Hindlimb muscle (tissue), 1 donor: ENCODE measurements at places on chromosomes 3 and 15.

- DNase-seq: peak; percentile 71
Measured at GRCh38 chr3:12393894-12394293, 90.4 kb upstream of the TSEN2 start.

DNA sequence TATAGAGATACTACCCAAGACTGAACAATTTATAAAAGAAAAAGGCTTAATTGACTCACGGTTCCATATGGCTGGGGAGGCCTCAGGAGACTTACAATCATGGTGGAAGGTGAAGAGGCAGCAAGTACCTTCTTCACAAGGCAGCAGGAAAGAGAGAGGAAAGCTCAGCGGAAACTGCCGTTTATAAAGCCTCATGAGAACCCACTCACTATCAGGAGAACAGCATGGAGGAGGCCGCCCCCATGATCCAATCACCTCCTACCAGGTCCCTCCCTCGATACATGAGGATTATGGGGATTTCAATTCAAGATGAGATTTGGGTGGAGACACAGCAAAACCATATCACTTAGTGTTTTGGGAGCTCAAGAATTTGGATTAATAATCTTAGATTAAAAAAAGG lies 240.2 kb downstream of the UACA start:
- no peak for DNase-seq

GRCh38 chr3:172231318-172231901 lies 192.0 kb downstream of the FNDC3B start:
- DNase-seq: no peak

- no peak for DNase-seq
Measured at GRCh38 chr15:43879386-43880355, 52.9 kb downstream of the WDR76 start.

- DNase-seq: no peak
Measured at GRCh38 chr3:56351537-56351936, 116.7 kb downstream of the ERC2 start.

DNA sequence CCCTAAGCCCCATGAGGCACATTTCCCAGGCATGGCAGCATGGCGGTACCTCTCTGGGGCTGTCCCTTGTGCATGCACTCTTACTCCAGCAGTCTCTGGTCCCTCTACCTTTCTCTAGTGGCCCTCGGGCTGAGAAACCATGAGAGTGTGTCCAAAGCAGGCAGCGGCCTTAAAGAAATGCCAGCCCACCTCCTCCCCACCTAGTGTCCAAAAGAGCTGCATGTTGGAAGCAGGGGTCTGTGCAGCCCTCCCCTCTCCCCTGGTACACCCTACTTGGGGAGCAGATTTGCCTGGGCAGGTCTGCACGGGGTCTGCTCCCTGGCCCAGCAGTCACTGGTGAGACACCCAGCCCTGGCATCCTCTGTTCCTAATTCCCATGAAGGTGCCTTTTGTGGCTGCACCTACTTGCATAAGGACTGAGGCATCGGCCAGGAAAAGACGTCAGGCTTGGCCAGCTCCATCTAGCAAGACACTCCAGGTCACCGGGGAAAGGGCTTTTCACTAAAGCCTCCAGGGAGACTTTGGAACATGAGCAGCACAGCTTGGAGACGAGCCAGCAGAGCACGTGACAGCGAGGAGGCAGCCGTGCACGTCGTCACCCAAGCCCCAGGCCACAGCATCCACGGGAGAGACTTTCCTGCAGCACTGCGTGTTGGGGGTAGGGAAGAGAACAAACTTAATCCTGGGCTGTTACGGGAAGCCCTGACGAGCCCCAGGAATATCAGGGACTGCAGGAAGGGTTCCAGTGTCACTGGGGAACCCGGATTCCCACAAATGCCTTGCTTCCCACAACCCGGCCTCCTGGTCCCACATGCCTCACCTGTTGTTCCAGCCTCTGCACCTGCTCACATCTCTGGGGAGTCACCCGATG lies 38.8 kb downstream of the TM2D3 start:
- peak; percentile 50 for DNase-seq

DNA sequence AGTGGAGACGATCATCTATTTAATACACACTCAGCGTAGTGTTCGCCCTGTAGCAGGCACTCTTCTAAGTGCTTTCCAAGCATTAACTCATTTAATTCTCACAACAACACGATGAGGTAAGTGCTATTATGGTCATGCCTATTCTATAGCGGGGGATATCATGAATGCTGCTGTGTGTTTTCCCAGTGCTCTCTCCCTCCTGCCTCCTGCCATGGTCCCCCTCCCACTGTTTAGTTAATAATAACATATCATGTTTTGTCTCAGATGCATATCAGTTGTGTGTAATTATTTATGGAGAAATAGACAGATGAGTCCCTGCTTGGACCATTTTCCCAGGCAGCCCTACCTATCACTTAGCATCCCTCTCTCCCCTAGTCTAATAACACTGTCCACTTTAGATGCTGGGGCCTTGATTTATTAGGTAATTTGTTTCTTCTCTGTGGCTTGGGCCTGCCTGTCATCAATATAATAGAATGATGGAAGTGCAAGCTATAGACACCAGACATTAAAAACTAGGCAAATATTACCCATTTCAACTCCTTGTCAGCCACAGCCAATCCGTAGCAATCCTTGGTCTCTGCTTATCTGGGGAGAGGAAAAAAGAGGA lies 122.9 kb upstream of the TLE3 start:
- DNase-seq: no peak

- DNase-seq: no peak
Measured at GRCh38 chr3:66411961-66412887, 88.6 kb downstream of the LRIG1 start.

DNA sequence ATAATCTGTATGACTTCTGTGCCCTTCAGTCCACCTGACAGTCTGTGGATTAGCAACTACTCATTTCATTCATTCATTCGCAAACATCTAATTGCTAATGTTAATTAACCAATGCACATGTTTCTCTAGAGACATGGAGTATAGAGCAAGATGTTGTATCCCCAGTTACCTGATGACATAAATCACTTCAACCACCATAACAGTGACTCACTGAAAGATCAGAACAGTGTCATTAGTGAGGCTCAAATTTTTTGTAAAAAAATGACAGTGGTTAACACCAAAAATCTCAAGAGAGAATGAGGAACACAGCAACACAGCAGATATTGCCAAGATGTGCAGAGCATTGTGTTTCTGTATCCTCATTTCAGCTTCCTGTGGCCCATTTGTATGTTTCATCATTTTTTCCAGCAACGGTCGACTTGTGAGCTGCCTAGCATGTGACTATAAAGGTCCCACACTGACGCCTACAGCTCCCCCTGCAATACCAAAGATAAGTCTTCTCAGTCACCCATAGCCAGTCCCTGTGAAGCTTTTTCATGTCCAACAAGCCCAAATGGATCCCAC lies 3.7 kb upstream of the PLD1 start:
- DNase-seq: peak; percentile 39

- no peak for DNase-seq
Measured at GRCh38 chr3:189622629-189623028, 8.6 kb upstream of the TP63 start.

DNA sequence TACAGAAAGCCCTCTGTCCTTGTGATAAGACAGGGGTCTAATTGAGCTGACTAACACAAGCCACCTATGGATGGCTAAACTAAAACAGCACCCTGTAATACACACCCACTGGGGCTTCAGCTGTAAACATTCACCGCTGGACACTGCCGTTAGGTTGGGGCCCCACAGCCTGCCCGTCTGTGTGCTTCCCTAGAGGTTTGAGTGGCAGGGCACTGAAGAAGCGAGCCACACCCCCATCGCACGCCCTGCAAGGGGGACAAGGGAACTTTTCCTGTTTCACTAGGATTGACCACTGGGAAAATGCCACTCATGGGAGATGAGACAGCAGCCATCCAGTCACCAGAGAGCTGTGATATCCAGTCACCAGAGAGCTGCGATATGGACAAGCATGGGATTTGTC lies 335.7 kb upstream of the CFAP20DC start:
- DNase-seq: no peak

GRCh38 chr15:91803260-91803659 lies 50.2 kb upstream of the SLCO3A1 start:
- DNase-seq: no peak

GRCh38 chr15:73884159-73884558 lies 10.8 kb downstream of the TBC1D21 start:
- DNase-seq: no peak

DNA sequence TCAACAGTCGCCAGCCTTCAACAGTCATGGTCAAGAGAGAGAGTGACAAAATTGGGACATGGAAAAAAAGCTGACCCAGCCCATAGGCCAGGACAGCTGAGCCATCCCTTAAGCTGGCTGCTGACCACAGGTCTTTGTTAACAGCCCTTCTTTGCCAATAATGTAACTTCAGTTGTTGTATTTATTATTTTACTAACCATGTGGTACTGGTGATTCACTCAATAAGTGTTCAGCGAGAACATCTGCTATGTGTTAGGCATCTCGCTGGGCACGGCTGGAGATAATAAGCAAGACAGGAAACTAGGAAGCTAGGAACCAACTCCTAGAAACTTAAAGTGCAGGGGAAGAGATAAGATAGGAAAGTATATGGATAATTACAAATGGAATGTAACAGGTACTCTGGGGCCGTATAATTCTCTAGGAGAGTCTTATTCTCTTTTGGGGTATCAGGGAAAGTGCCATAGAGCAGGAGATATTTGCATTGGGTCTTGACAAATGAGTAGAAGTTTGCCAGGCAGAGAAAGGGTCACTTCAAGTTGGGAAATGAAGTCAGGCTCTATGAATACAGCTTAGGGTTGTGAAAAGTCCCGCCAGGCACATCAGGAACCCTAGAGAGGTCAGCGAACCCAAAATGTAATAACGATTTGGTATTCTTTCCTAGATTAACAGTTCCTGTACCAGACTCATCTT lies 84.0 kb upstream of the TRA2B start:
- no peak for DNase-seq
